ENCODE measurements at places on chromosomes 2 and 18.

- peak; percentile 11 for DNase-seq
These were observed 15.7 kb downstream of the FAM98A start for GRCh38 chr2:33583194-33583938.

- peak; percentile 8 for DNase-seq
These were observed 39.0 kb upstream of the PPP4R1 start for GRCh38 chr18:9653390-9653789.

DNA sequence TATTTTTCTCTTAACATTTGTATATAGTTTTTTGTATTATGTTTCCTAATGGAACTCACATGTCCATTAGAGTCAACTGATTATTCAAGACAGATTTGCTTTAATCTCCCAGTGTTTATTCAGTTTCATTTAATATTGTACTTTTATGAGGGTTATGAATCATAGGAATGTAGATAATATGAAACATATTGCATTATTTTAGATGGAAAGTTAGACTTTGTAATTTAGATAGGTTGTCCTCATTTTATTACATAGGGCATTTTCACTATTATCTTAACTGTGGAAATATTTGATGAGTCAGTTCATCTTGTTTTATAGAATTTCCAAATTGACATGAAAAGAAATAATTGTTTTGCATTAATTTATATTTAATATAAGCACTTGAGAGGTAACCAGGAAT is 240.8 kb downstream of the PLCL1 start:
- DNase-seq: no peak

GRCh38 chr18:58870130-58870529 is 5.5 kb downstream of the ZNF532 start:
- DNase-seq: no peak

DNA sequence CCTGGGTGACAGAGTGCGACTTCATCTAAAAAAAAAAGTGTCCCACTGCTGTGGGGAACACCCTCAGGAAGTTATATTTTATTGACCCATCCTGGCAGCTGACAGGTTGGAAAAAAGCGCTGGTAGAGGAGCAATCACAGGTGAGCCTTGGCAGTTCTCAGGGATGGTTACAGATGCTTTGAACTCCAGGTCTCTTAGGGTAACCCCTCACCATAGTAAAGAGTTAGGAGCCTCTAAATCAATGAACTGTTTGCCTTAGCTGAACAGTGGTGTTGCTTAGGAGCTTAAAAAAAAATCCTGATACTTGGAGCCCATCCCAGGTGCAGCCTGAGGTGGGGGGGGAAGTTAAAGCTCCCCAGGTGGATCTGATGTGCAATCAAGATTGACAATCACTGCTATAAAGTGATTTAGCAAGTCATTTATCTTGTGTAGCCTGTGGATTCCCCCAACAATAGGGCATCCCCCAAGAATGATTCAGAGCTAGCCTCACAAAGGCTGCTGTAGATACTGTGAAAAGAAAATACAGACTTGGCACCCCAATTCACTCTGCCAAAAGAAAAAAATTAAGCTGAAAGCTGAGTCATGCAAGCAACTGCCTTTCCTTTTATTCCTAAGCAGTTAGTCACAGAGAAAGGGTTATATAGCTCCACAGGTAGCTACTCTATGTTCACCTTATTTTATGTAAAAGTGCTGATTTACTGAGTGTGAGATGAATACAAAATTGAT is 14.8 kb downstream of the SLC16A14 start:
- DNase-seq: peak; percentile 7

- DNase-seq: peak; percentile 30
These were observed 34.9 kb downstream of the EFR3B start for GRCh38 chr2:25076749-25077148.

DNA sequence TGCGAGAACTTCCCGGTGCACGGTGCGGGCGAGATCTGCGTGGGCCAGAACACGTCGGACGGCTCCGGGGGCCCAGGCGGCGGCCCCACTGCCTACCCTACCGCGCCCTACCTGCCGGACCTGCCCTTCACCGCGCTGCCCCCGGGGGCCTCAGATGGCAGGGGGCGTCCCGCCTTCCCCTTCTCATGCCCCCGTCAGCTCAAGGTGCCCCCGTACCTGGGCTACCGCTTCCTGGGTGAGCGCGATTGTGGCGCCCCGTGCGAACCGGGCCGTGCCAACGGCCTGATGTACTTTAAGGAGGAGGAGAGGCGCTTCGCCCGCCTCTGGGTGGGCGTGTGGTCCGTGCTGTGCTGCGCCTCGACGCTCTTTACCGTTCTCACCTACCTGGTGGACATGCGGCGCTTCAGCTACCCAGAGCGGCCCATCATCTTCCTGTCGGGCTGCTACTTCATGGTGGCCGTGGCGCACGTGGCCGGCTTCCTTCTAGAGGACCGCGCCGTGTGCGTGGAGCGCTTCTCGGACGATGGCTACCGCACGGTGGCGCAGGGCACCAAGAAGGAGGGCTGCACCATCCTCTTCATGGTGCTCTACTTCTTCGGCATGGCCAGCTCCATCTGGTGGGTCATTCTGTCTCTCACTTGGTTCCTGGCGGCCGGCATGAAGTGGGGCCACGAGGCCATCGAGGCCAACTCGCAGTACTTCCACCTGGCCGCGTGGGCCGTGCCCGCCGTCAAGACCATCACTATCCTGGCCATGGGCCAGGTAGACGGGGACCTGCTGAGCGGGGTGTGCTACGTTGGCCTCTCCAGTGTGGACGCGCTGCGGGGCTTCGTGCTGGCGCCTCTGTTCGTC is 1.7 kb downstream of the FZD7 start:
- DNase-seq: no peak

DNA sequence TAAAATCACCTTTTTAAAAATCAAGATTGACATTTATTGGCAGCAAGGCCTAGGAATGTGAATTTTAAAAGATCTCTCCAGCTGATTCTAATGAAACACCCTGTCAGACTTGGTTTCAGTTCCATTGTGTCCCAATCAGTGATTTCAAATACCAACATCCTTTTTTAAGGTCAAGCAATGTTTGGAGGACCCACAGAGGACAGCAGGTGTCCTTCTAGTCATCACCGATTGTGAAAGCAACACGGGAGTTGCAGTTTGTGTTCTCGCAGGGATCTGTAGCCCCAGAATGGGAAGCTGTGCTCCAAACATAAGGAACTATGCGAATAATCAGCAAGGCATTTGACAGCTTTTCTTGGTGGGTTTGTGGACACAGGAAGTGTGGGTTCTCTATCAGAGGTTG is 4.5 kb upstream of the KIDINS220 start:
- no peak for DNase-seq

DNA sequence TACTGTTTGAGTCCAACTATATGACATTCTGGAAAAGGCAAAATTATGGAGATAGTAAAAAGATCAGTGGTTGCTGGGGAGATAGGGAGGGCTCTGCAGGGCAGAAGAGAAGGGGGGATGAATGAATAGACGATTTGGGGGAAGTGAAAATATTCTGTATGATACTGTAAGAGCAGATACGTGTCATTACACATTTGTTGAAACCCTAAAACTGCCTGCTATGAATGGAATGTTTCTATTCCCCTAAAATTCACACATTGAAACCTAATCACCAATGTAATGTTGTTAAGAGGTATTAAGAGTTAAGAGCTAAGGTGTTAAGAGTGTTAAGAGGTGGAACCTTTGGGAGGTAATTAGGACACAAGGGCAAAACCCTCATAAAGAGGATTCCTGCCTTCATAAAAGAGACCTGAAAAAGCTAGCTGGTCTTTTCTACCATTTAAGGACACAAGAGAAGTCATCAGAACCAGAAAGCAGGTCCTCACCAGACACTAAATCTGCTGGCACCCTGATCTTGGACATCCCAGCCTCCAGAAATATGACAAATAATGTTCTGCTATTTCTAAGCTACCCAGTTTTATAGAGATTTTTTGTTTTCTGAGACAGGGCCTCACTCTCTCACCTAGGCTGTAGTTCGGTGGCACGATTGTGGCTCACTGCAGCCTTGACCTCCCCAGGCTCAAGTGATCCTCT is 76.2 kb downstream of the ATAD2B start:
- DNase-seq: no peak

- no peak for DNase-seq
These were observed 734.8 kb upstream of the SALL3 start for GRCh38 chr18:78244779-78245178.

- DNase-seq: no peak
These were observed 159.2 kb upstream of the ID2 start for GRCh38 chr2:8522687-8523086.

- DNase-seq: no peak
These were observed 148.8 kb downstream of the WDSUB1 start for GRCh38 chr2:159137511-159138241.

GRCh38 chr2:100902817-100903405 is 83.0 kb downstream of the NPAS2 start:
- DNase-seq: no peak

DNA sequence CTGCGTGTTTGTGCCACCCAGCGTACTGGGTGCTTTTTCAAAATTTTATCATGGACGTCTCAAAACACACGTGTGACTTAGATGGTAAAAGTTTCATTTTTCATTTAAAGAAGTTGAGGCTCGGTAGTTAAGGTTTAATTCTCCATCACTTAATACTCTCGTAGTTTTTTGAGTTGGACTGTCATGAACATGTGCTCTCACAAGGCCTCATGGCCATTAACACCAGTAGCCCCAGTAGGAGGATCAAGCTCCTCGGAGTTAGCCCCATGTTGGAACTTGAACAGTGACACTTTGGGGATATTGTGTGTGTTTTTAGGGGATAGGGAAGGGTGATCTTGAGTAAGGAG is 15.3 kb downstream of the NMUR1 start:
- no peak for DNase-seq

DNA sequence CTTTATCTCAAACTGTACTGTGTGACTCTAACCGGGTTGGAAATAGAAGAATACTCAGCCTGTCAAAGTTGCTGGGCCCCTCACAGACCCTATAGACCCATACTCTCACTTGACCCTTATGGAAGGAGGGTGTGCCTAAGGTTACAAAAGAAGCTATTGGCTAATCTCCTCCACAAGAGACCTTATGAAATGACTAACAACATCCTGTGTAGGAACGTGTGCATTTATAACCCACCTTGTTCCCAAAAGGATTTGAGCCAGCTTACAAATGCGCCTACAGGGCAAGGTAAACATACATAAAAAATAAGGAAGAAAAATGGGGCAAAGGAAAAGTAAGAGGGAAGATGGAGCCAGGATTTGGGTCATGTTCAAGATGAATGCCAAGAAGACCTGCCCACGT is 225.4 kb upstream of the SMAD2 start:
- DNase-seq: no peak

DNA sequence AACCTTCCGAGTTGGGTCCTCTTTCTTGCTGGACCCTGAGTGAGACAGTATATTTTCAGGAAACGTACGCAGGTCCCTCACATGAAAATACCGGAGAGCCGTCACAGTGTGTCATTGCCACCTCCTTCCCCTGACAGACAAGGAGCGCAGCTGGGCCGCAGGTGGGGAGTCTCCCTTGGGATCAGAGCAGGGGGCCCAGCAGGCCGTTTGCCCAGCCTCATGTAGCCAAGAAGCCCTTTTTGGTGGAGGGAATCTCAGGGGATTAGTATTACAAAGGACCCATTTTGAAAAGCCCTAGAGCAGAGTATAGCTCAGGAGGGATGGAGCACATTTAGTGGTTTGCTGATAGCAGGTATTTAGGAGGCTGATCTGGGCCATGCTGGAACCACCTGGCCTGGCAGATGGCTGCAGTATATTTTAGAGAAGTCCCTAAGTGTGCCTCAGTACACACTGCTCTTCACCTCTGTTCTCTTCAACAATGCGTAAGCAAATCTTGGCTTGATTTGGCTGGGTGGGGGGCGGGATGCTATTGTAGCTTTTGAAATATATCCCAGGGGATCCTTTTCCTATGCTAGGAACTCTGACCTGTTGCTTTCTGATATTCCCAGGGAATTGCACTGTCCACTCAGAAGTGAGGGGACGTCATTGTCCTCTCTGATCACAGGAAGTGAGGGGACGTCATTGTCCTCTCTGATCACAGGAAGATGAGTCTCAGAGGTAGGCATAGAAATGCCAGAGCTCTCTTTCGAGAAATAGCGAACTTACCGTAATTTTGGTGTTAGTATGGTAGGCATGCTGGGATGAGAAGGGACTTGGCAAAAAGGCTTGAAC is 171.9 kb downstream of the HRH4 start:
- DNase-seq: no peak

DNA sequence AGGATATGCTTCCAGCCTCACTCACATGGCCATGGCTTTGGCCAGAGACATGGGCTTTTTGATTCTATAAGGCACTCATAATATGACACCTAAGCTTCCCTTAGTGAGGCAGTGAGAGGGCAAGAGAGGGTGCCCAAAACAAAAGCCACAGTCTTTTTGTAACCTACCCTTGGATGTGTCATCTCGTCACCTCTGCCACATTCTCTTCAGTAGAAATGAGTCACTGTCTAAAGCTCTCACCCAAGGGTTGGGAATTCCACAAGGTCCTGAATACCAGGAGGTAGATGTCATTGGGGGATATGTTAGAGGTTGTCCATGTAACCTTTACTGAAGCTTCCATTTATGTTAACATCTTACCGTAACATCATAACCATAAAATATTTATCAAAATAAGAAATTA is 108.4 kb downstream of the ALMS1 start:
- DNase-seq: no peak

- DNase-seq: no peak
These were observed 104.2 kb downstream of the TGIF1 start for GRCh38 chr18:3554091-3554601.

- no peak for DNase-seq
These were observed 60.5 kb upstream of the ZC3H15 start for GRCh38 chr2:186425576-186425975.

GRCh38 chr2:156589381-156590079 is 153.4 kb downstream of the GPD2 start:
- DNase-seq: peak; percentile 51

GRCh38 chr2:113119111-113119510 is 8.3 kb upstream of the IL1RN start:
- DNase-seq: no peak

DNA sequence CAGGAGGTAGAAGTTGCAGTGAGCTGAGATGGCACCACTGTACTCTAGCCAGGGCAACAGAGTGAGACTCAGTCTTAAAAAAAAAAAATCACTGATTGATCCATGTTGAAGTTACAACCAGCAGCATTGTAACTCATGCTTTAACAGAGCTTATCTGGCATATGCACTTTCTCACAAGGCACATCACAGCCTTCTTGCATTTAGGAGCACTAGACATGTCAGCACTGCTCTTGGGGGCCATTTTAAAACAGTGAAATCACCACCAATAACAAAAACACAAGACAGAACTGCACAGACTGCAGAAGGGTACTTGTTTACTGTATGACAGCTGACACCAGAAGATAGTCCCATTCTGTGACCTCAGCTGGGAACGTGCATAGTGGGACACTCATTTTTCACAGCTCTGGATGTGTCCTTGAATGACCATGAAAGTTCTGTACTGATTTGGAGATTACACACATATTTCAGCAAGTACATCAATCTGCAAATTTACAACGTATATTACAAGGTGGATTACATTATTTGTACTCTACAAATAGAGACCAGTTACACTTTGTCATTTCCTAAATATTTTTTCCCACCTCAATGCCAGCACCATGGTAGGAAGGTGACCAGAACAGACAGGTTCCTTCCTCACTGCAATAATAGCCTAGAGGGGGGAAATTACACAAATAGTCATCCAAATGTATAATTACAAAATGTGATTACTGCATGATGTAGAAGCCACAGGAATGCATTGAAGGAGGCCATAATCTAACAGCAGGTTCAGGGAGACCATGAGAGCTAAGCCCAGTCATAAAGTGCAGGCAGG is 35.1 kb downstream of the CCBE1 start:
- DNase-seq: peak; percentile 20
